ENCODE measurements at places on chromosomes 5 and 9.

- DNase-seq = no peak
These were observed 85.8 kb downstream of the FAM114A2 start for GRCh38 chr5:153952893-153953292.

- DNase-seq = no peak
These were observed 2.9 kb upstream of the CCDC180 start for GRCh38 chr9:97304586-97304985.

- DNase-seq = no peak
These were observed 97.6 kb downstream of the PAX5 start for GRCh38 chr9:36936498-36936831.

DNA sequence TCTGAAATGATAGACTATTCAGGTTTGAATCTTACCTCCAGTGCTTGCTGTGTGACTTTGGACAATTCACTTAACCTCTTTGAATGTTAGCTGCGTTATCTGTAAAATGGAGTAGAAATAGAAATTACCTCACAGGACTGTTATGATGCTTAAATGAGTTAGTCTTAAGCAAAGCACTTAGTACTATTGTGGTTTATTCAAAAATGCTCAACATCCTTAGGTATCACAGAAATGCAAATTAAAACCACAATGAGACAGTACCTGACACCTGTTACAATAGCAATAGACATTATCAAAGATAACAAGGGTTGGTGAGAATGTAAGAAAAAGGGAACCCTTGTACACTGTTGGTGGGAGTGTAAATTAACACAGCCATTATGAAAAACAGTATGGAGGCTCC is 77.6 kb upstream of the FREM1 start:
- no peak for DNase-seq

DNA sequence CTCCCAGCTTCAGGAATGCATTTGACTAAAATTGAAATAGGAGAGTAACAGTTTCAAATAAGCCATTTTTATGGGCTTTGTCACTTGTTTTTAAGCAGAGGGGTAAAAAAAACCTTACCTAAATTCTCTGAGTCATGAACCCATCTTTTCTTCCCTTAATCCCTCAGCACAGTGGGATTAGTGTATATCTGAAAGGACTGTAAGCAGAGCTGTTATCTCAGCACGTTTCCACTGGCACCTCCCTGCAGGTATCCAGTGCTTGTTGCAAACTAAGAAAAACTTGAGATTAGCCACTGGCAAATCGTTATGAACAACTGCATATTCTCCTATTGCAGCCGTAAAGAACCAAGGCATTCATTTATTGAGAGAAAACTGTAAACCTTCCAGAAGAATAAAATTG is 872.7 kb downstream of the EFNA5 start:
- no peak for DNase-seq

DNA sequence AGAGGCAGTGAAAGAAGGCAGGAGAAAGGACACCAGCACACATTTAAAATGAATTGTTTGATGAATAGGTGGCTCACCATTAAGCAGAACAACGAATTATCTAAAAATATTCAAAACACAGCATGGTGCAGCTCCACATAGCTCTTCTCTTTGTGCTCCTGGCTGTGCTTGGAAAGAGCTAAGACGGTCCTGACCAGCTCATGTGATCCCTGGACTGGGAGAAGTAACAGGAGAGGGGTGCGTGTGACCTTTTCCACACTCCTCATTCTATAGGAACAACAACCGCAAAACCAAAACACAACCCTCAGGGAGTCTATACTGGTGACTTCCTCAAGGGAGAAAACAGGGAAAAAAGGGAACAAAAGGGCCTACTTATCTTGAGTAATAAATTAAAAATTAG is 140.5 kb downstream of the DIRAS2 start:
- no peak for DNase-seq

- DNase-seq = no peak
These were observed 2.4 kb upstream of the RAI14 start for GRCh38 chr5:34653708-34654107.

DNA sequence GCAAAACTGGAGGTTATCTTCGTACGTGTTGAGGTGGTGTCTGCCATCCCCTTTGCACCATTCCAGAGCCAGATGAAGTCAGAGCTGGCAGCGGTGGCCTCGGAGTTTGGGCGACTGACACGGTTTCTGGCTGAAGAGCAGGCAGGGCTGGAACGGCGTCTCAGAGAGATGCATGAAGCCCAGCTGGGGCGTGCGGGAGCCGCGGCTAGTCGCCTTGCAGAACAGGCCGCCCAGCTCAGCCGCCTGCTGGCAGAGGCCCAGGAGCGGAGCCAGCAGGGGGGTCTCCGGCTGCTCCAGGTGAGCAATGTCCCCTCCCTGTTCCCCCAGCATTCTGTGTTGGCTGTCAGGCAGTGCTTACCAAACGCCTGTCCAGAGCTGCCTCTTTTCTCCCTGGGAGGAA is 9.5 kb downstream of the TRIM41 start:
- no peak for DNase-seq

- no peak for DNase-seq
These were observed 97.4 kb downstream of the EMB start for GRCh38 chr5:50343715-50344114.

DNA sequence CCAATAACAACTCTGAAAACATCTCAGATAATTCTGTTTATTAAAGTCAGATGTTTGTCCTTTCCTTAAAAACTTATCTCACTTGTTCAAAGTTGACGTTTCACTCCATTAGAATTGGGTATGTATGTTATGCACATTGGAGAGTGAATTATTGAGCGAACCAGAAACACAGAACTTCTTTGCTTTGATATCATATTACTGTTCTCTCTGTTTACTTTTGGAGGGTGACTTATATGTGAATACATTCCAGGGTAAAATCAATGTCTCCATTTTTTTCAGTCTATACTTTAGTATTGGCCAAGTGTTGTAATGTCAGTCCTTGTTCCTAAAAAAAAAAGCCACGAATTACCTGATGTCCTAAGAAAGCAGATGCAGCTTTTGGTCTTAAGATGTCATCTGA is 307.4 kb downstream of the CSNK1G3 start:
- no peak for DNase-seq

DNA sequence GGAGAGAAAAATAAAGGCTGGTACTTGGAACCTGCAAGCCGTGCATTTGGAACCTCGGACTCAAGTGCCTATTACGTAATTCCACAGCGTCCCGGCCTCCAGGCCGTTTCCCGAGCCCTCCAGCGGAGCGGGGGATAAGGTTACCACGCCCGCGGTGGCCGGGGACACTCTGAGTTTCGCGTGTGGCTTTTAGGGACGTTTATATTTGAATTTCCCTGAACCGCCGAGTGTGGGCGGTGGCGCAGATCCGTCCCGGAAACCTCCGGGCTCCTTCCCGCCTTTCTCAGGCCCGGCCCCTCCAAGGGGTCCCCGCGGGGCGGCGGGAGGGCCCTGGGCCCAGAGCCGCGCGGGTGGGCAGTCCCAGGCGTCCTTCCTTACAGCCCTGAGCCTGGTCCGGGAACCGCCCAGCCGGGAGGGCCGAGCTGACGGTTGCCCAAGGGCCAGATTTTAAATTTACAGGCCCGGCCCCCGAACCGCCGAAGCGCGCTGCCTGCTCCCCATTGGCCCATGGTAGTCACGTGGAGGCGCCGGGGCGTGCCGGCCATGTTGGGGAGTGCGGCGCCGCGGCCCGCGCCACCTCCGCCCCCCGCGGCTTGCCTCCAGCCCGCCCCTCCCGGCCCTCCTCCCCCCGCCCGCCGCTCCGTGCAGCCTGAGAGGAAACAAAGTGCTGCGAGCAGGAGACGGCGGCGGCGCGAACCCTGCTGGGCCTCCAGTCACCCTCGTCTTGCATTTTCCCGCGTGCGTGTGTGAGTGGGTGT is at the start of gene LMNB1:
LMNB1 (plus strand) TSS at position 638 of the 758 bp plus-strand sequence. CDS start 373 bp downstream, outside the sequence.
- DNase-seq = peak; percentile 84

GRCh38 chr5:43515678-43516048 is 715 bp upstream of the C5orf34 start:
- DNase-seq = no peak

GRCh38 chr5:82109013-82109412 is 137.2 kb downstream of the ATG10 start:
- DNase-seq = no peak

DNA sequence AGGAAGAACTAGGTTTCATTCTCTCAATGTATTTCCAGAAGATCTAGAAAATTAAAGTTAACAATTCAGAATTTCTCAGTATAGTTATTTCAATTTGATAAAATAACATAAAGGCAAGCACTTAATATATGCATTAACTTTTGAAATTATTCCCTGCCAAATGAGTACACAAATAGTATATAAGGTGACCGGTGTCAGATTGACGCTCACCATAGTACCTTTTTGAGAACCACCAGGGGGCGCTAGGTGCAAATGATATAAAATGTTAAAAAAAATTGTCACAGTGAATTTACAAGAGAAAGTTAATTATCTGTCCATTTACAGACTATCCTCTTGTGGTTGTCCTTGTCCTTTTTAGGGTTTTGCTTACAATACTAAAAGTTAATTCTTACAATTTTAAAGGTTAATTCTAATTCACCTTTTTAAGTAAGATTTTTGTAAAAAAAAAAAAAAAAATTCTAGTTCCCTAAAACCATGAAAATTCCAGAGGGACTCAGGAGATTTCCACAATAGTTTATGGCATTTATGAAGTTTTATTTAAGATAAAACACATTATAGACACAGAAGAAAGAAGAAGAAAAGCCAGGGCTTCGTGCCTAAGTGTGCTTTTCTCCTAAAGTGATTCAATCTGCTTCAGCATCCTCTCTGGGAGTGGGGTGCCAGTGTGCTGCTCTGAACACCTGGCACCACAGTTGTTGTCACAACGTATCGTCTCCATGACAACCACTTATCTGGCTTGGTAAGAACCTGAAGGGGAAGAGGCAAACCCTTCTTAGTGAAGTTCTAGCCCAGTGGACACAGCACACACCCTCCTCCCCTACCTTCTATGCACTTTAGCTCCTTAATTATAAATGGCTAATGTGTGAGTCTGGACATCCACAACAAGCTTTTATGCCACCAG is 1.7 kb downstream of the ADAMTS16 start:
- peak; percentile 65 for DNase-seq

- DNase-seq = no peak
These were observed 1447.3 kb upstream of the ACO1 start for GRCh38 chr9:30937106-30937505.

GRCh38 chr9:8652255-8652654 is 852.7 kb upstream of the DMAC1 start:
- no peak for DNase-seq

- DNase-seq = no peak
These were observed 193.6 kb downstream of the MTRR start for GRCh38 chr5:8062521-8062920.

DNA sequence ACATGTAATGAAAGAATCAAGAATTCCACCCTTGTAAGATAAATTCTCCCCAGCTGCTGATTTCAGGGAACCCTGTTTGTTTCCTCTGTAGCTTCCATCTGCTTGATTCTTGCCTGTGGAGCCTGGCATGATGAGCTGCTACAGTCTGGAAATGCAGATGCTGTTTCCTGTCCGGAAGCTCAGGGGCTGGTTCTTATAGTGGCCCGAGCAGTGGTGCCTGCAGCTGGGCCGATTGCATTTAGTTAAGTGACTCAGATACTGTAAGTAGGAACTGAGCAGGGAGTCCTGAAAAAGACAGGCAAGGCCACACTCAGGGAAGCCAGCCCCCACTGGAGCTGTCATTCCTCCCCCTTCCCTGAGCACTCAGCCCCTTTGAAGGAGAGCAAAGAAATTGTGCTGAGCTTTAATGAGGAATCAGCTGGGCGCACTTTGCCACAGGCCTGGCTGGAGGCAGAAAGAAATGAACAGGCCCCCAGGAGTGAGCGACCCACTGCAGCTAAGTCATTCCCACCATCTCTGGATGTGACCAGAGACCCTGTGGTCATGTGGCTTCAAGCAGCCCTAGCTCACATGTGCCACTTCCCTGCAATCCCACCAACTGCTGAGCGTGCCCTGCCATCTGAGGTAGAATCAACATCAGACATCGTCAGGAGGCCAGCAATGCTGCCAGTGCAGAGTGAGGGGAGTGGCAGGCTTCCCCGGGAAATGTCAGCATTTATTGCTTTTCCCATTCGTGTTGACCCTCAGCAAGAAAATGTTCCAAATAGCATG is 206.0 kb upstream of the WWC1 start:
- peak; percentile 27 for DNase-seq

DNA sequence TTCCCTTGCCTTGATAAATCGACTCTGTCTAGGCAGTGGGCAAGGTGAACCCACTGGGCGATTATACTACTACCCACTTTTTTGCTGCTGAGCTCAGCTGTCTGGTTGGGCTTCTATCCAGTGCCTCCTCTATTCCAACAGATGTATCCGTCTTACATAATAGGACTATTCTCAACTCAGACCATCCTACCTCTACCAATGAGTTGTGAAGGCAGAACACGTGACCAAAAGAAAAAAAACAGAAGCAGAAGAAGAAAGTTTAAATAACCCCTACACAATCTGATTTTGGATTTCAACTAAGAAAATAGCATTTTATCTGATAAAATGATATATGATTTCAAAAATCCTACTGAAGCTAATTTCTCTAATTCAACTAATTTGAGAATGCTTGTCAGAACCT is 16.2 kb upstream of the SHOC1 start:
- DNase-seq = no peak

DNA sequence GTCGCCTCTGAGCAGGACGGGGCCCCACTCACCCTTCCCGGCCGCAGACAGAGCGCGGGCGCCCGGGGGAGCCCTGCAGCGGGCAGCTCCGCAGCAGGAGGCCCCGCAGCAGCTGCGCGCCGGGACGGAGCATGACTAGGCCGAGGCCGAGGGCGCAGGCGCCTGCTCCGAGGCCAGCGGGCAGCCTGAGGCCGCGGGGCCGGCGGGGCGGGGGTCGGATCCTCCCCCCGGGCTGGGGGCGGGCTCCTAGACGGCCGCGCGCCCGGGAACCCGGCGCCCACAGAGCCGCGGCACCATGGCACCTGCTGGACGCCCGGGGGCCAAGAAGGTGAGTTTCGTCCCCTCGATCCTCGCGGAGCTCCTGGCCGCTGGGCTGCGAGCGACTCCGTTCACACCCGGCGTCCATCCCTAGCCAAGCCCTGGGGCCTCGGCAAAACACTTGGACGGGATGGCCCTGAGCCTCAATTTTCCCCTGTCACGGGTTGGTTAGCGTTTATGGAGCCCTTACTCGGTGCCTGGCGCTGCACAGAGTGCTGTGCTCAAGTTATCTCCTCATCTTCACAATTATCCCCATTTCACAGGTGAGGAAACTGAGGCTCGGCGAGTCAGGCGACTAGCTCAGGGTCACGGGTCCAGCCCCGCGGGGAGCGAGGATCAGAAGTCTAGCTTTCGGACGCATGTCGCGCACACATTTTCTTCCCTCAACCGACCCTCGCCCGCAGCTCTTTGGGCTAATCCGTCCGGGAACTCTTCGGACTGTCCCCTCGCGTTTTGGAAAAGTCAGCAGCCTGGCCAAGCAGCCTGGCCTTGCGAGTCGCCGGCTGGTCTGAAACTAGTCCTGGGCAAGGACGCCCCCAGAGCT is at the start of the genes BHMT2 and DMGDH:
BHMT2 (plus strand) TSS at position 280 of the 862 bp plus-strand sequence; CDS start at position 296, 16 bp downstream.
DMGDH (minus strand) TSS at position 187 of the 862 bp plus-strand sequence; CDS start at position 133, 54 bp downstream.
- DNase-seq = no peak

DNA sequence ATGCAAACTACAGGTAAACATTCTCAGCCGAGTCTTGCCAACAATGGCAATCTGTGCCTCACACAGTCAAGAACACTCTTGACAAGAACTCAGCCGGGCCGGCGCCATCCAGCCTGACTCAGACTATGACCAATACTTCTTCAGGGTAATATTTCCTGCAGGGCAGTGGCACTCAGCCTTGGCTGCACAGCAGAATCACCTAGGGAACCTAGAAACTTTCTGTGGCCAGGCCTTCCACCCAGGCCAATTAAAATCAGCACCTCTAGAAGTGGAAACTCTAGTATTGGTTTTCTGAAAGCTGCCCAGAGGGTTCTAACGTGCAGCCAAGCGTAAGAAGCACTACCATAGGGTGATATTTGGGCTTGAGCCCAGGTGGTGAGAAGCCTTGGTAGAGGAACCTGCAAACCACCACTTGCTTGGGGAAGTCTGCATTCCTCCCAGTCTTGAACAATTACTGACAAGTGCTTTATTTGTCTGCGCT is 120.6 kb downstream of the TTLL11 start:
- peak; percentile 99 for DNase-seq

GRCh38 chr9:89777544-89777943 is 172.7 kb downstream of the GADD45G start:
- no peak for DNase-seq

Measured in H54 (cell line).